ENCODE measurements at places on chromosomes 4 and X. TPM values are rescaled to one million over a fixed set of nuclear protein-coding genes. Genes with fewer than 3 reads are reported as not detected.

PPP1R2C gene
- total RNA-seq = not detected

TAB3 gene
- 15.5 TPM for total RNA-seq

PABPC4L gene
- total RNA-seq = not detected

GATA1 gene
- not detected for total RNA-seq

TMPRSS11F gene
- total RNA-seq = not detected

LRRC66 gene
- total RNA-seq = 0.09 TPM

SLC4A4 gene
- total RNA-seq = 0.81 TPM

VSIG4 gene
- total RNA-seq = not detected

PCDH10 gene
- not detected for total RNA-seq

JAKMIP1 gene
- total RNA-seq = 5.6 TPM

CT47B1 gene
- total RNA-seq = not detected

PLXNB3 gene
- 8.2 TPM for total RNA-seq

SPON2 gene
- 9.9 TPM for total RNA-seq

TIGD4 gene
- total RNA-seq = 0.27 TPM

BTK gene
- total RNA-seq = 1.3 TPM

CPE gene
- total RNA-seq = not detected

GAGE12E gene
- not detected for total RNA-seq

MAGED4B gene
- 1.5 TPM for total RNA-seq

NONO gene
- total RNA-seq = 487 TPM

EPGN gene
- not detected for total RNA-seq

SMARCA1 gene
- total RNA-seq = 0.34 TPM

LEF1 gene
- 182 TPM for total RNA-seq
